ENCODE measurements at places on chromosomes 1 and 21. TPM values are rescaled to one million over a fixed set of nuclear protein-coding genes. Genes with fewer than 3 reads are reported as not detected.

The BRDT gene
- total RNA-seq, result not detected

DNA sequence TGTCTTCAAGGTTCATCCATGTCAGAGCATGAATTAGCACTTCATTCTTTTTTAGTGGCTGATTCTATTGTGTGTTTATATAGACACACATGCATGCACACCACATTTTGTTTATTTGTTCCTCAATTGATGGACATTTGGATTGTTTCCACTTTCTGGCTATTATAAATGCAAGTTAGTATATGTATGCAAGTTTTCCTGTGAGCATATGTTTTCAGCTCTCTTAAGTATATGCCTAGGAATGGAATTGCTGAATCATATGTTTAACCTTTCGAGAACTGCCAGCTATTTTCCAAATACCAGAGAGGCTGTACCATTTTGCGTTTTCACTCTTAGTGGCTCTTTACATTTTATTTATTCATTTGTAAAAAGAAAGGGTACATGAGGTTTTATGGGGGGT, 109.9 kb upstream of the KIAA1614 start:
- no peak for DNase-seq

DNA sequence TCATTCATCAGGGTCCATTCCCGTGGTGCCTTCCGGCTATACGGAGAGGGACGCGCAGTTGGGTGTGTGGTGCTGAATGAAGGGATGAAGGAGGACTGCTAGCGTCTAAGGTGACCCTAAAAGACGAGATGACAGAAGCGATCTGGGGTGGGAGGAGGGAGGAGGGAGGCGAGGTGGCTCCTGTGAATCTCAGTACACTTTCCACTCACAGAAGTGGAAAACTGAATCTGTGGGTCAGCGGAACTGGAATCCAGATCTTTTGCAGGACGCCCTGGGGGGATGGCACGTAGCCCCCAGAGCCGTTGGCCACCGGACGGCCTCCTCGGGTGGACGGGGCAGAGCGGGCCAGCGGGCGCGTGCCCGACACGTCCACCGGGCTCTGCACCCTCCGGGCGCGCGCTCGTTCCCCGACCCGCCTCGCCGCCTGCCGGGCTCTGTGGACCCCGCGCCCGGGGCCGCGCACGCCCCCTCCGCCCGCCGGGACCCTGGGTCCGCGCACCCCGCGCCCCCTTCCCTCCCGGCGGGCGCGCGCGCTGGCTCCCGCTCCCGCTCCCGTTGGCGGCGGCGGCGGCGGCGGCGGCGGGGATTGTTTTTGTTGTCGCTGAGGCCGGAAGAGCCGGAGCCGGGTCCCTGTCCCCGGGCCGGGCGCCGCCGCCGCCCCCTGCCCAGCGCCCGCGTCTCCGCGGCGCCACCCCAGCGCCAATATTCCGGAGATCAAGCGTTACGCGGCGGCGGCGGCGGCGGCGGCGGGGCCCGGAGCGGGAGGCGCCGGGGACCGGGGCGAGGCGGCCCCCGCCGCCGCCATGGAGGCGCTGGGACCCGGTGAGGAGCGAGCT, at the start of gene AGO4:
Gene AGO4 (plus strand): TSS at position 403 of the 836 bp plus-strand sequence. CDS start 401 bp downstream, at position 804.
- peak; percentile 92 for DNase-seq

- DNase-seq, result peak; percentile 44
Measured at GRCh38 chr1:193069748-193070385, 10.5 kb downstream of the RO60 start.

DNA sequence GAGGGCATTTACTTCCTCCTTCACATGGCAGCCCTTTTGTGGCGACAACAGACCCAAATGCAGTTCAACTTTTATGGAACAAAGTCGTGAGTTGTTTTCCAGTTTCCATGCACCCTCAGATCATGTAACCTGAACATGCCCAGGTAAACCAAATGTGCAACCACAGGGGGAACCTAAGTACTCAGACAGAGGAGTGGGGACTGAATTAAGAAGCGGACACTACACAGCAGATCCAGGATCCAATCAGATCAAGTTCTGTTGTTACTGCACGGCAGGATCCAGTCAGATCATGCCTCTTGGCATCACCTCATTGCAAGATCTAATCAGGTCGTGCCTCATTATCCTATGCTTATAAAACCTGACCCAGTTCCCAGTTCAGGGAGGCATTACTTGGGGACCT, 115.7 kb downstream of the MATN1 start:
- no peak for DNase-seq

- peak; percentile 11 for DNase-seq
Measured at GRCh38 chr21:35503671-35504070, 454.6 kb upstream of the RUNX1 start.

- no peak for DNase-seq
Measured at GRCh38 chr1:65206836-65207235, 58.8 kb downstream of the AK4 start.

DNA sequence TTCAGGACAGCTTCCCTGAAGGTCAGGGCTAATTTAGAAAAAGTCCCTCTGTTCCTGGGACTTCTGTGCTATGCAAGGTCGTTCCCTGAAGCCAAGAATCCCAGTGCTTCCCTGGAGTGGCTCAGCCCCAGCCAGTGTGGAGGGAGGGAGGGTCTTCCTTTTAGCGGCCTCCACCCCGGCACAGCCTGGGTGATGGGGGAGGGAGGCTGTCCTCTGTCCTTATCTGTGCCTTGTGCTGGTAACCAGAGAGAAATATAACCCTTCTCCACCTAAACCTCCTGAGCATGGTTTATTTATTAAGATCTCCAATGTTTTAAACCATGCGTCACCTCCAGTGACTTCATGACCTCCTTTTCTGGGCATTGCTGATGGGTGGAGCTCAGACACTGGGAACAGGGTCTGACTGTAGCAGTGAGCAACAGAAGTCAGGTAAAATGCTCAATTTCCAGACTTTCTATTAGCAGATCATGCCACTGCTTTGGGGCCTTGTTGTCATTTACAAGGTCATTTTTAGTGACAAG, 157.1 kb downstream of the DSCAM start:
- no peak for DNase-seq
